Right lung (tissue), 10 donors: ENCODE measurements at places on chromosomes 13 and 19. TPM values are rescaled to one million over a fixed set of nuclear protein-coding genes. Genes with fewer than 3 reads are reported as not detected.
A peak's percentile ranks its signal among the peaks of the same experiment; 100 is the strongest.

Gene VSTM1
- not detected for polyA plus RNA-seq

- no peak for DNase-seq
These were observed 72.5 kb downstream of the RYR1 start for GRCh38 chr19:38505958-38506357.

Gene REEP6
- polyA plus RNA-seq, result 3.9 TPM

Gene RGL3
- polyA plus RNA-seq, result 57.9 TPM

Gene CDX2
- polyA plus RNA-seq, result not detected

DNA sequence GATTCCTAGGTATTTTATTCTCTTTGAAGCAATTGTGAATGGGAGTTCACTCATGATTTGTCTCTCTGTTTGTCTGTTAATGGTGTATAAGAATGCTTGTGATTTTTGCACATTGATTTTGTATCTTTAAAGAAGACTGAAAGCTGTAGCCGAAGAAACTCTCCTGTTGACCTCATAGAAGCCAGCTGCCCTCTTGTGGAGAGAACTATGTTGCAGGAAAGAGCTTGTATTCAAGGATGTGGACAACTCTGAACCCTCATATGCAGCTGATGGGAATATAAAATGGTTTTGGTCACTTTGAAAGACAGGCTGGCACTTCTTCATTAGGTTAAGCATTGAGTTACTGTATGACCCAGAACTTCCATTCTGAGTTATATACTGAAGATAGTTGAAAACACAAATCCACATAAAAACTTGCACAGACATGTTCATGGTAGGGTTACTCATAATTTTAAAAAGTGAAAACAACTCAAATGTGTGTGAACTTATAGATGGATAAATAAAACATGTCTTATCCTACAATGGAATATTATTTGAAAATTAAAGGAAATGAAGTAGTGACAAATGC lies 65.8 kb upstream of the SLITRK6 start:
- DNase-seq, result no peak

Gene TNFRSF19
- polyA plus RNA-seq, result 106 TPM

DNA sequence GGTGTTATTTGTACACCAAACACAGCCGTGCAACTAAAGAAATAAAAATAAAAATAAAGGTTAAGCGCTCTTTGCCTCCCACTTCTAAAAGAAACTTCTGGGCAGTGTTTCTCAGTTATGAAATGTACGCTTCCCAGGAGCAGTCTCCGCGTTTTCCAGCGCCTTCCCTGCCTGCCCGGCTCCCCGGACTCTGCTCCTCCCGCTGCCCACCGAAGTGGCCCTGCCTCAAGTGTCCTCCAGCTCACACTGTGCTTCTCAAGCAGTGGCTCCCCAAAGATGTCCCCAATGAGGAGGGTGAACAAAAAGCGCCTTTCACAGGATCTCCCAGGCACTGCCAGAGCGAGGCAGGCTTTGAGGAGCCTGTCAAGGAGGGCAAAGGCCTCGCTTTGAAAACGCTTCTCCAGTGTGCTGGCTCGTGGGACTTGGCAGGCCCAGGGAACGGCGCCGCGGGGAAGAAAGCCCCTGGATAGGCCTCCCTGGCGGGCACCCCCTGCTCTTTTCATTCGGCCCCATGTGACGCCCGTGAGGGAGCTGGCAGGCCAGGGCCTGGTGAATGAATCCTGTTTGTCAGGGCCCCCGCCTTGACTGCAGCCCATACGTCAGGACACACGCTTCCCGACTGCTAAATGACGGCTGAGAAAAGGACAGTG lies 187.1 kb downstream of the FOXO1 start:
- DNase-seq, result no peak

DNA sequence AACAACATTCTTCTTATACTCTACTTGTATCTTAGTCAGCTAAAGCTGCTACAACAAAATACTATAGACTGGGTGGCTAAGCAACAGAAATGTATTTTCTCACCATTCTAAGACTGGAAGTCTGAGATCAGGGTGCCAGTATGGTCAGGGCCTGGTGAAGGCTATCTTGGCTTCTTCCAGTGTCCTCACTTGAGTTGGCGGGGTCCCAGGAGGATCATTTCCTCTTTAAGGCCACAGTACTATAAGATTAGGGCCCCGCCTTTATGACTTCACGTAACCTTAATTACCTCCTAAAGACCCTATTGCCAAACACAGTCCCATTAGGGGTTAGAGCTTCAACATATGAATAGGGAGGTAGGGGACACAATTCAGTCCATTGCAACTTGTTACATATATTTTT lies 30.7 kb upstream of the DOCK9 start:
- DNase-seq, result no peak

DNA sequence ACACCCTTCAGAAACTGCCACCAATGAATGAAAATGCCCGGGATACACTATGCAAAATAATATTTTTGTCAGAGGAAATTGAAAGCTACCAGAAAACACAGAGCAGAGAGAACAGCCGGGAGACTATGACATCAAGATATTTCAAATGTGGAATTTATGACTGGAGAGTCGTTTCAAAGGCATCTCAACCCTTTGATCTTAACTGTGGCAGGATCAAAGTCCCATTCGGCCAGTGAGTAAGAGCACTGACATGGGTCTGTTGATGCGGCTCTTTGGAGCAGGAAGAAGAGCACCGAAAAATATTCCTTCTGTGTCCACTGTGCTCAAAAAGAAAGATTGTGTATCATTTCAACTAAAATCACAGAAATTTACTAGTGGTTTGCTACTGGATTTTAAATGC lies 201.9 kb downstream of the RFC3 start:
- no peak for DNase-seq

DNA sequence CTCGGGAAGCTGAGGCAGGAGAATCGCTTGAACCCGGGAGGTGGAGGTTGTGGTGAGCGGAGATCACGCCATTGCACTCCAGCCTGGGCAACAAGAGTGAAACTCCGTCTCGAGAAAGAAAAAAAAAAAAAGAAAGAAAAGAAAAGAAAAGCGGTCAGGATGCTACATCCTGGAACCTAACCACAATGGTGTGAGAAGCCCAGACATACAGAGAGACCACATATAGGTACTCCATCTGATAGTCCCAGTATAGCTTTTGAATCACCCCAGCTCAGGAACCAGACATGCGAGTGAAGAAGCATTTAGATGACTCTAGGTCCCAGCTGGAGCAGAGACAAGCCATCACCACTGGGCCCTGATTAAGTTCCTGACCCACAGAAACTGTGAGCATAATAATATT lies 3.2 kb downstream of the IFNL1 start:
- DNase-seq, result no peak

Gene FAM124A
- polyA plus RNA-seq, result 6.8 TPM

Gene CEACAM8
- 0.45 TPM for polyA plus RNA-seq

Gene NLRP11
- polyA plus RNA-seq, result 0.04 TPM

GRCh38 chr19:10043286-10043927 lies 30.1 kb downstream of the RDH8 start:
- DNase-seq, result peak; percentile 3

Gene UPF1
- polyA plus RNA-seq, result 58.4 TPM

DNA sequence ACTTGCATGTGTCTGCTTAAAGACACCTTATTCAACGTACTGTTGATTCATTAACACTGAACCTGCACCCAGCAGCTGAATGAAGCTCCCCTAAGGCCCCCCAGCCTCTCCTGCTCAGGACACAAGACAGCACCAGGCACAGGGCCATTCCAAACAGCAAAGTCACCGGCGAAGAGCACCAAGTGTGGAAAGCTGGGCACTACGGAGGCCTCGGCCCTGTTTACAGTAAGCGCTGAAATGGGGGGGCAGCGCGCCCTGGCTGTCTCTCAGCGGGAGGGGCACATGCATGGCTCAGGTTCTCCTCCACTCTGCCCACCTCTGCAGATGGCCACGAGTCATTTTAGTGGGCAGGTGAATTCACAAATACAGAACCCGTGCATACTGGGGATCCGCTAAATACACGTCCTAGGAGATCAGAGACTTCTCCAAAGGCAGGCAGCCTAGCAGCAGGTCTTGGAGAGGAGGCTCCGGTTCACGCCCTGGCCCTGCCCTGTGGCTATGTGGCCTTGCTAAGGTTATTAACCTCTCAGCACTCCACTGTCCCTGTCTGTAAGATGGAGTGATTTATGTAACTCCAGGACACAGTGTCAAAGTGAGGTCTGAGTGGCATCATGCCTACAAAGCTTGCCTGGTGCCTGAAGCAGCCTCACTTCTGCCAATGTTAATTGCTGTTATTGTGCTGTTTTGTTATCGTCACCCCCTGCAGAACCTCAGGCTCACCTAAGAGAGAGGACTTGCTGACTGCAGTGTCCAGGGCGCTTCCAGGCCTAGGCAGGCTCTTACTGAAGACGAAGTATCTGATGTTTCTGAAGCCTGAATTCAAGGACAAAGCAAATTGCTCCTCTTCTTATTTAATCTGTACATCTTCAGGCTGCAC lies 207.4 kb upstream of the SOX1 start:
- DNase-seq, result no peak

Gene CPB2
- 0.06 TPM for polyA plus RNA-seq

- no peak for DNase-seq
These were observed 17.7 kb upstream of the SEMA6B start for GRCh38 chr19:4577020-4577782.

GRCh38 chr19:29372091-29372415 lies 153.7 kb upstream of the VSTM2B start:
- DNase-seq, result no peak

DNA sequence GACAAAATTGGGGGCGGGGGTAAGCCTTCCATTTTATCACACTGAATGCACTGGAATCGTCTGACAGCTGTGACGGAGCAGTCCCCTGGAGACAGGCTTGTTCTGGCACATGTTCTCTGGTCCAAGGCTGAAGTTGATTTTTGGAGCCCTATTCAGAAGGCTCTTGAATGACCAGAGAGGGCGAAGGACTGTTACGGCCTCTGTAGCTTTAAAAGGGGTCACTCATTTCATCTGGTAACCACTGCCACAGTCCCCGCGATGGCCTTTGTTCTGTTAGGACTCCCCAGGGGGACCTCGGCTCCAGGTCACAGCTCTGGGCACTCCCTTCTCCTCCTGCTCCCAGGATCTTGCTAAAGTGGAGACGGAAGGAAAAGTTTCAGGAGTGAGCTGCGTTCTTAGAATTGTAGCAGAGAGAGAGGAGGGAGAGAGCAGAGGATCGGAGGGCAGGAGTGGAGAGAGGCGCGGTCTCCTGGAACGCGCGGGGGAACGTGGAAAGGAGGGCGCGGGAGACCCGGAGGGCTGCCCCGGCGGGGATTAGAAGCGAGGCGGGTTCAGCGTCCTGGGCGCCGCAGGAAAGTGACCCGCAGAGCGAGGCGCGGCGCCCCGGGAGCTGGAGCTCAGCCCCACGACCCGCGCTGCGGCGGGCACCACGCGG lies 134.3 kb upstream of the MYO16 start:
- DNase-seq, result peak; percentile 12

DNA sequence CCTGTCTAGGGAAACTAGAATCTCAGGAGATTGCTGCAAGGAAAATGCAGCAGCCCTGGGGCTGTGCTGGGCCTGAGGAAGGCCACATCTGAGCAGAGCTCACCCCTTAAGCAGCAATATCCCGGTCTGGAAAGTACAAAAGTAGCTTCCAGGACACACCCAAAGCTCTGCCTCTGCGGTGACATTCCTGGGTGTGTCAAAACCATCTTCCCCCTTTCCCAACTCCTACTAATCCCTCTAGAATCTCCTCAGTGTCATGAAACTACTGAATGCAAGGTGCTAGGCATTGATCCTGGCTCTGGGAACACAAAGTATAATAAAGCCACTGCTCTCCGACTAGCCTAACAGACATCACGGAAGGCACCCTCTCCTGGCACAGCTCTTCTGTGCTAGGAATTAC lies 5.0 kb downstream of the PBX4 start:
- DNase-seq, result no peak

DNA sequence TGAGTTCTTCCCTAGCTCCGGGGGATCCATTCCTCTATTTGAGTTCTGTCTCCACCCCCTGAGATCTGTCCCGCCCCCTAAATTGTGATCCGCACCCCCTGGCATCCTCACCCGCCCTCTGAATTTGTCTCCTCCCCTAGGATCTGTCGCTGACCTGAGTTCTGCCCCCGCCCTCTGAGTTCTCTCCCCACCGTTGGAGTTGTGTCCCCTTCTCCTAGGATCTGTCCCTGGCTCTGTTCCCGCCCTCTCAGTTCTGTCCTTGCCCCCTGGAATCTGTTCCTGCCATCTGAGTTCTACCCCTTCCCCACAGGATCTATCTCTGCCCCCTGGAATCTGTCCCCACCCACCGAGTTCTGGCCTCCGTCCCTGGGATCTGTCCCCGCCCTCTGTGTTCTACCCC lies 1.0 kb upstream of the SLC17A7 start:
- DNase-seq, result no peak

DNA sequence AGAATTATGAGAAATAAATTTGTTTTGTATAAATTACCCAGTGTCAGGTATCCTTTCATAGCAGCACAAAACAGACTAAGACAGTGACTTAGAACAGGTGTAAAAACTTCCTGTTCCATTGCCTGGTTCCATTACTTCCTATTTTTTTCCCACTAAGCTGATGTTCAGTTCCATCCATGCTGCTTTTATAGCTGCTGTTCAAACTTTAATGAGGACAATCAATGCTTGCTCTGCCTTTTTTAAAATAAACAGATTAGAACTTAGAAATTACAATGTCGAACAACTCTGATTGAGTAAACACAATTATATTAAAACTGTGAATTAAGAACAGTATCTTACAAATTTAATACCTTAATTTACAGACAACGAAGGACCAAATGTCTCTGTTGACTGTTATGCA lies 818.9 kb downstream of the OLFM4 start:
- DNase-seq, result no peak

DNA sequence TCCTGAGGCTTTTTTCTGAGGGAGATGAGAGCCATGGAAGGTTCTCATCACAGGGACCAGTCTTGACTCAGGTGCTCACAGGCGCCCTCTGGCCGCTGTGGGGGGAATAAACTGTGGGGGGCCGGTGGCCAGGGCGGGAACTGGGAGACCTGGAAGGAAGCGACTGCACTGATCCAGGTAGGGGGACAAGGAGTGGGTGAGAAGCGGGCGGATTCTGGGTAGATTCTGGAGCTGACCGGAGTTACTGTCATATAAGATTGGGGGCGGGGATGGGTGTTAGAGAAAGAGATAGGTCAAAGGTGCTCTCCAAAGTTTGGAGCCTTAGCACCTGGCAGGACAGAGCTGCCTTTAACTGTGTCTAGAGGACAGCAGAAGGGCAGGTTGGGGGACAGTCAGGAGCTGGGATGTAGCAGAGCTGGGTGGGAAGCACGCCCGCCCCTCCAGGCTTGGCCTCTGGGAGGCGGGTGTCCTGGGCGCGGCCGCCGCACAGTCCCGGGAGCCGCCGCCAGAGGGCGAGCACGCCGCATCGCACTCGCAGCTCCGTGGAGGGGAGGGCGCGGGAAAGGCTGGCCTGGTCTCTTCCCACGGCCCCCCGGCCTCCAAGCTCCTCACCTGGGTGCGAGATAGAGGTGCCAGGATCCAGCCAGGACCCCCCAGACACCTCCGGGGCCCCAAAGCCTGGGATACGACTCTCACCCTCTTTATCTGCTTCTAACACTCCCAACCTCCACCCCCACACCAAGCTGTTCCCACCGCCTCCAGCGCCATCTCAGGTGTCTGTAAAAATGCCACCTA lies 4.2 kb upstream of the DAND5 start:
- DNase-seq, result peak; percentile 70

Gene NDFIP2
- 36.6 TPM for polyA plus RNA-seq
